H4 (cell line): ENCODE measurements at places on chromosomes 7 and 10. TPM values are rescaled to one million over a fixed set of nuclear protein-coding genes. Genes with fewer than 3 reads are reported as not detected.

Gene ELN
- total RNA-seq, result not detected in 2 replicates

Gene NANOS1
- total RNA-seq, result 4.7 and 6.7 TPM in 2 replicates

DNA sequence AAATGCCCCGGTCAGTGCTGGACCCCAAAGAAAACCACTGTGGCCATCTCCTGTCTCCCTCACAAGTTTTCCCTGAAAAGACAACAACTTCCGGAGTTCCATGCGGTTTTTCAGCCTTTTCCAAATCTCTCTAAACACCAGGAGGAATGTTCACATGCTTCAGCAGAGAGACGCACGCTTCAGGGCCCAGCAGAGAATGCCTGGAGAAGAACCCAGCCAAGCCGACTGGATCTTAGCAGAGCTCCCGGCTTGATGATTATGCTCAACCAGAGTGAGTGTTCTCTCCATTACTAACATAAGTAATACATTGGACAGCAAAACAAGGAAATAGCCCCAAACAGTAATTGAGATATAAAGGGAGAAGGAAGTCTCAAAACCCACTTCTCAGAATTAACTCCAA, 17.9 kb downstream of the PRKCQ start:
- DNase-seq, result no peak

DNA sequence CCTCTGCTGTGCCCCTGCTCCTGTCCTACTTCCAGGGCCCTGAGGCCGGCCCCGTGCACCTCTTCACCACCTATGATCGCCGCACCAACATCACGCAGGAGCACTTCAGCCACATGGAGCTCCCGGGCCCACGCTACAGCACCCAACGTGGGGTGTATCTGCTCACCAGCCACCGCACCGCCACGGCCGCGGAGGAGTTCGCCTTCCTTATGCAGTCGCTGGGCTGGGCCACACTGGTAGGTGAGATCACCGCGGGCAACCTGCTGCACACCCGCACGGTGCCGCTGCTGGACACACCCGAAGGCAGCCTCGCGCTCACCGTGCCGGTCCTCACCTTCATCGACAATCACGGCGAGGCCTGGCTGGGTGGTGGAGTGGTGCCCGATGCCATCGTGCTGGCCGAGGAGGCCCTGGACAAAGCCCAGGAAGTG, 1.8 kb downstream of the RBP3 start:
- no peak for DNase-seq

DNA sequence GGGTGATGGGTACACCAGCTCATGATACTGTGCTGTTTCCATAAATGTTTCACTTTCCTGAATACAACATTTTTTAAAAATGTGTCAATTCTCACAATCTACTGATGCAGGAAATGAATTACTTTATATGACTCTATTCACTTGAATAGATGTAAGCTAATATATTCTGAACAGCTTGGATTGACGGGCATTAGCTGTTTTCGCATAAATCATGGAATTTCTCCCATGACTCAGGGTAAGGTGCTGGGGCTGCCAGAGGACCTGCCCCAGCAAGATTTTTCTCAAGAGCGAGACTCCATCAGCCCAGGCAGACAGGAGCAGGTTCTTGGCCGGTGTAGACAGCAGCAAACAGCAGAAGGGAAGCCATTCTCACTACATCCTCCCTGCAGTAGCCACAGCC, 107.1 kb downstream of the PFKFB3 start:
- no peak for DNase-seq

Gene HMX3
- total RNA-seq, result 0.45 TPM in 1 of 2 replicates, not detected in the other

GRCh38 chr10:24862589-24862988, 89.8 kb downstream of the PRTFDC1 start:
- no peak for DNase-seq

DNA sequence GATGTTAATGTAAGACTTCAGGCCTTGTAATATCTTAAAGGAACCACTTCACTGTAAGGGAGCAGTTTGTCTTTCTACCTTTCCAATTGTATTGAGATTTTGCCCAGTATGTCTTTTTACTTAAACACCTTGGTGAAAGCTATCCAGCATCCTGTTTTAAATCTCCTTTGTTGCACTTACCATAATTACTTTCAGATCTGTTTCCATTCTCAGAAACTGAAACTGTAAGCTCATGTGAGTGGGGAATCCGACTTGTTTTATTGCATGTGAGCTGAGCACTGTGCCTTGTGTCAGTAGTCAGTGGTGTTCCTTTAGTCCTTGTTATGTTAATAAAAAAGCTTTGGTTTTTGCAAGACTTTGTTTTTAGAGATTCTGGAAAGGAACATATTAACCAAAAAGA, 42.2 kb downstream of the BMPR1A start:
- DNase-seq, result peak; percentile 50

Gene C10orf53
- total RNA-seq, result not detected in 2 replicates

DNA sequence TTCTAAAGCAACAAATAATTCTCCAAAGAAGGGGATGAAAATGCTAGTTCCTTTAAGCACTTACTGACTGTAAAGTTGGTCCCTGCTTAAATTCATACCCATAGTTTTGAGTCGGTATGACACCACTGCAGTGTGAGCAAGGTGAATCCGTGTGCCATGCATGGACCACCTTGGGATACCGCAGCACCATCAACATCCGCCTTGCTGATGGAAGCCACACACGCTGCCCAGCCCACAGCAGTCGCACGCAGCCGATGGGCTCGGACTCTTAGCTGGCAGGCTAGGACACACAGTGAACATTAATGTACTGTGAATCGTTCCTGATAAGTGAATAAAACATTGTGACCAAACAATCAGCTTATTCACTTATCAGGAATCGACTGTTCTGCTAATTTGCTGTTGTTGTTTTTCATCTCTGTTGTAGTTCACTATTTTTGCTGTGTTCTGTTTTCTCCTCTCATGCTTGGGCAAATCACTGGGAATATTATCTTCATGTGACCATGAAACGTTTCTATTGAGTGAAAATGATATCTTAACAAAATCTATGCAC, 275.5 kb downstream of the USP6NL start:
- DNase-seq, result no peak

Gene TYSND1
- total RNA-seq, result 9.2 and 10.5 TPM in 2 replicates

Gene CPEB3
- 0.16 and 0.56 TPM in 2 replicates for total RNA-seq

GRCh38 chr7:22127835-22128527, 182.3 kb upstream of the CDCA7L start:
- DNase-seq, result no peak

Gene ADIRF
- not detected in 2 replicates for total RNA-seq

GRCh38 chr10:9362721-9363120, 1308.2 kb downstream of the GATA3 start:
- DNase-seq, result no peak

DNA sequence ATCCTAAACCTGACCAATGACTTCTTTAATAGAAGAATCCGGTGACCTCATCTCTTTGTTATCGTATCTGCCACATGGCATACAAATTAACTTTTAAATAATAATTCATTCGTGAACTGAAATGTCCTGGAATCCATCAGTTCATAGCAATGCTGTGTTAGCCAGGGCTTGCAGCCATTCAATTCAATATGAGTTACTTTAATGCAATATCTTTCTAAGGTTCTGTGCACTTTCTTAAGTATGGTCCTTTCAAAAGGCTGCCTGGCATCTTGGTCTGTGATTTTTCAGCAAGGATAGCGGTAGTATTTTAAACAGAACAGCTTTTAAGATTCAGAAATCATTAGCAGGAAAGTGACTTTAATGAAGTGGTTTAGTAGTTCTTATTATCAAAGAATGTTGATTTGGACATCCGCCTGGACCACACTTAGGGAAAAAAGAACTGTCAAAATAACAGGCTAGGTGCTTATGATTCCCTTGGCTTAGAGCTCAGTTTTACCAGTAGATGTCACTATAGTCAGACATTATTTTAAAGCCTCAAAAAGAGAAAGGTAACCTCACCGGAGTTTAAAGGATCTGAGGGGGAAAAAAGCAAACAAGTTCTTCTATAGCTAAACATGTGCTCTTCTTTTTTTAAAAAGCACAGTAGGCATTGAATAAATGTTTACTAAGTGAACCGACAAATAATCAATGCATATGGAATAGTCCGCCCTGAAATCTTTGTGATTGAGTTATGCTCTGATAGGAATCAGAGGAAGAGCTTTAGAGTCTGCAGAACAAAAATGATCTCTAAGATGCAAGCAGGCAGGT, 22.7 kb downstream of the SLC35G1 start:
- DNase-seq, result peak; percentile 38

GRCh38 chr10:127415901-127416581, 133.1 kb upstream of the NPS start:
- DNase-seq, result no peak

Gene LIPJ
- not detected in 2 replicates for total RNA-seq

GRCh38 chr10:17001297-17001744, 128.3 kb downstream of the CUBN start:
- no peak for DNase-seq

- no peak for DNase-seq
Observed at GRCh38 chr10:51707392-51707791, 8.0 kb upstream of the CSTF2T start.

DNA sequence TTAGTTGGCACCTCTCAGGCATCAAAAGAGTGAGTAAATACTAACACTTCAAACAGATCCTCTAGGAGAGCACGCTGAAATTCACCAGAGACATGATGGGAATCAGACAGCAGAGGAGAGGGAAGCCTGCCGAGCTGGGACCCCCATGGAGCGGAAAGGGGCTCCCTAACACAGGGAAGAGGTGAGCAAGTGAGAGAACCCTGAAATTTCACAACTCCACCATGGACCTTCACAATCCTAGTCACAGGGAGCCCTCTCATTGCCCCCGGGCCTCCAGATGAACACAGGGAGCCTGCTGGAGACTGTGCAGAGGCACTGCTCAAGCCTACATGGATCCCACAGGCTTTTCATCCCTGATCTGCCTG, 59.2 kb upstream of the ANTXRL start:
- DNase-seq, result no peak

Gene FAM237B
- not detected in 2 replicates for total RNA-seq

- DNase-seq, result no peak
Observed at GRCh38 chr10:123129618-123130271, 6.0 kb upstream of the HMX3 start.

DNA sequence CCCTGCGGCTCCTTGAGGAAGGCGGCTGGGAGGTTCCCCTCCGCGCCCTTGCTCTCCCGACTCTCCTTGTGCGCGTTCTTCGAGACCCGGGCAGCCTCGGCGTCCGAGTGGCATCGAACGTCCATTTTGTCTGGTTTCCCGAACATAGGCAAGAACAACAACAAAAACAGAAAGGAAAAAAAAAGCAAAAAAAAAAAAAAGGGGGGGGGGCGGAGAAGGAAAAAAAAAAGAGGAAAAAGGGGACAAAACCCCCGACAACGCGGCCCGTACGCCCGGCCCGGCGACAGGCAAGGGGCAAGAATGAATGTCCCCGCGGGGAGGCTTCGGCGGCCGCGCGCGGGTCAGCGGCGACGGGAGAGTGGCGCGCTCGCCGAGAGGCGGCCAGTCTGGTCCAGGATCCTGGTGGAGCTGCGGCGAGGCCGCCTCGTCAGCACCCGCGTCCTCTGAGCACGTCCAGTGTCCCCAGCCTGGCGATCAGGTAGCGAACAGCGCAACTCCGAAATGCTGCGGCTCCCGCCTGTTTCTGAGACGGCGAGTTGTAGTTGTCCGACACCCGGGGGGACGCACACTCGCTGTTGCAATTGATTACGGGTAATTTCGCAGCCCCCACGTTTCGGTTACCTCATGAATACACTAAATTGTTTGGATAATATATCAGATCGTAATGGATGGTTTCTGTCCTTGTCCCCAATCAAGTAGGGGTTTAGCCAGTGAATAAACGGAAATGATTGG, at the start of gene VAX1:
Gene VAX1 (minus strand): TSS at position 360 of the 732 bp plus-strand sequence. CDS start 214 bp downstream, at position 146.
- no peak for DNase-seq

DNA sequence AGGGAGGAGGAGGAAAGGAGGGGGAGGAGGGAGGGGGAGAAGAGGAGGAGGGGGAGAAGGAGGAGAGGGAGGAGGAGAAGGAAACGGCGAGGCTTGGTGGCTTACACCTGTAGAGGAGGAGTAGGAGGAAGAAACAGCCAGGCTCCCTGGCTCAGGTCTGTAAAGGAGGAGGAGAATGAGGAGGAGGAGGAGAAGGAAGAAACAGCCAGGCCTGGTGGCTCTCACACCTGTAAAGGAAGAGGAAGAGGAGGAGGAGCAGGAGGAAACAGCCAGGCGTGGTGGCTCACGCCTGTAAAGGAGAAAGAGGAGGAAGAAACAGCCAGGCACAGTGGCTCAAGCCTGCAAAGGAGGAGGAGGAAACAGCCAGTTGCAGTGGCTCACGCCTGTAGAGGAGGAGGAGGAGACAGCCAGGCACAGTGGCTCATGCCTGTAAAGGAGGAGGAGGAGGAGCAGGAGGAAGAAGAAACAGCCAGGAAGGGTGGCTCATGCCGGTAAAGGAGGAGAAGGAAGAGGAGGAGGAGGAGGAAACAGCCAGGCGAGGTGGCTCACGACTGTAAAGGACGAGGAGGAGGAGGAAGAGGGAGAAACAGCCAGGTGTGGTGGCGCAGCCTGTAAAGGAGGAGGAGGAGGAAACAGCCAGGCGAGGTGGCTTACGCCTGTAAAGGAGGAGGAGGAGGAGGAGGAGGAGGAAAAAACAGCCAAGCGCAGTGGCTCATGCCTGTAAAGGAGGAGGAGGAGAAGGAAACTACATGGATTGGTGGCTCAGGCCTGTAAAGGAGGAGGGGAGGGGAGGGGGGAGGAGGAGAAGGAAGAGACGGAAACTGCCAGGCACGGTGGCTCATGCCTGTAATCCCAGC, 14.9 kb upstream of the CRCP start:
- DNase-seq, result peak; percentile 97

Gene SLC16A9
- total RNA-seq, result 7.2 and 13.7 TPM in 2 replicates

DNA sequence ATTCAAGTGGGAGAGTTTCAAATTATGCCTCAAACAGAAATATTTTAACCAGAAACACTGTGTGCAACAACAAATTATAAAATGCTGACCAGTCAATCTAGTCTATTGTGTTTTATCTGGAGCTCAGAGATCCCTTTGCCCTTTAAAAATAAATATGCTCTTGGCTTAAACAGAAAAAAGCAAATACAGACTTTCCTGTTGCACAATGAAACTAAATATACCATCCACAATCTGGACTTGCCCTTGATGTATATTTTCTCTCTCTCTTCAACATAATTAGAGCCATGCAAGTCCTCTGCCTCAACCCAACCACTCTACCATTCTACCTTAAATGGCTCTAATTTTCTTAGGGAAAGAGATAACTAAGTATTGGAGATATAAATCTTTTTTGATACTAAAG, 34.9 kb downstream of the ASAH2 start:
- no peak for DNase-seq

- DNase-seq, result peak; percentile 55
Observed at GRCh38 chr10:124671486-124672075, 72.6 kb downstream of the FAM53B start.

Gene TEX36
- not detected in 2 replicates for total RNA-seq

DNA sequence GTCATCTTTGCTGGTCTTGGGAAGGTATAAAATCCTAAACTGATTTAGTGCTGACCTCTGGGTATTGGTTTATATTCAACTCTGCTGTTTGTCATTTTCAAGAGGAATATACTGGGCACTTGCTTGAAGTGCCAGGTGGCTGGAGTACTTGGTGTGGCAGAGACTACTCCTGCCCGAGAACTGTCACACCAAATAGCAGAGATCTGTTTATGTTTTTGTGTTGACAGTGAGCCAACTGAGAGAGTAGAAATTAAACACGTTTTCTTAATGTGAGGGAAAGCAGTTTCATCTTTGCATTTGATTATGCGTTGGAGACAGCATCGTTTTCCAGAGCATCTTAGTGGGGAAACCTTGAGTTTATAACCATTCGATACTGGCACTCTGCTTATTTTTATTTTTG, 174.4 kb downstream of the CDCA7L start:
- DNase-seq, result no peak
